ENCODE measurements at places on chromosomes 7 and 10.

- no peaks in the 10 kb centered on the region for H3K4me1 ChIP-seq
- H3K27me3 ChIP-seq: no peaks in the 10 kb centered on the region
- H3K27ac ChIP-seq: no peak overlapping the region
- no peak for DNase-seq
- H3K4me3 ChIP-seq: no peak overlapping the region
These were observed 6.5 kb downstream of the NACAD start for GRCh38 chr7:45082031-45082830.

DNA sequence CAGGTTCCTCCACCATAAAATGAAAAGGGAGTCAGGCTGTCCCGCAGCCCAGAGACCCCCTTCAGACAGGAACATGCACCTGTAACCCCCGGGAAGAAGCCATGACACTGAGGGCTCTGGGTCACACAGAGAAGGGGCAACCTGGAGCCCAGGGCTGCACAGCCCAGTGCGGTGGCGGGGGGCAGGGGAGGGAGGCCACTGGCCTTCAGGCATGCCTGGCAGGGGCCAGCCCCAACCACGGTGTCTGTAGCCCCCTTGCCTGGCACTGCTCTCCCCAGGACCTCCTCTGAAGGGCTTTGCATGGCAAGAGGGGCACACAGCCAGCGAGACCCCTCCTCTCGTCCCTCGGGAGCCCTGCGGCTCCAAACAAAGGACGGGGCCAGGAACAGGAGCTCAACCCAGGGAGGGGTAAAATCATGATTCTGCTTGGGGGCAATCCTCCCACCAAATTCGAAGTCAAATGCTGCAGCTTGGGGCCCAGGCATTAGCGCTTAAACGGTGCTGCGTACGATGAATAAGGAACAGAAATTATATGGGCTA is 235.1 kb downstream of the MAD1L1 start:
- DNase-seq: no peak
- no peaks in the 10 kb centered on the region for H3K27me3 ChIP-seq
- no peaks in the 10 kb centered on the region for H3K36me3 ChIP-seq
- no peak overlapping the region for H3K27ac ChIP-seq

- H3K27me3 ChIP-seq: no peaks in the 10 kb centered on the region
- H3K4me1 ChIP-seq: peaks cover 97% of the 10 kb centered on the region
- no peak overlapping the region for H3K4me3 ChIP-seq
- DNase-seq: peak; percentile 92
- H3K36me3 ChIP-seq: no peaks in the 10 kb centered on the region
These were observed 99.4 kb downstream of the CTBP2 start for GRCh38 chr10:125060826-125061556.

DNA sequence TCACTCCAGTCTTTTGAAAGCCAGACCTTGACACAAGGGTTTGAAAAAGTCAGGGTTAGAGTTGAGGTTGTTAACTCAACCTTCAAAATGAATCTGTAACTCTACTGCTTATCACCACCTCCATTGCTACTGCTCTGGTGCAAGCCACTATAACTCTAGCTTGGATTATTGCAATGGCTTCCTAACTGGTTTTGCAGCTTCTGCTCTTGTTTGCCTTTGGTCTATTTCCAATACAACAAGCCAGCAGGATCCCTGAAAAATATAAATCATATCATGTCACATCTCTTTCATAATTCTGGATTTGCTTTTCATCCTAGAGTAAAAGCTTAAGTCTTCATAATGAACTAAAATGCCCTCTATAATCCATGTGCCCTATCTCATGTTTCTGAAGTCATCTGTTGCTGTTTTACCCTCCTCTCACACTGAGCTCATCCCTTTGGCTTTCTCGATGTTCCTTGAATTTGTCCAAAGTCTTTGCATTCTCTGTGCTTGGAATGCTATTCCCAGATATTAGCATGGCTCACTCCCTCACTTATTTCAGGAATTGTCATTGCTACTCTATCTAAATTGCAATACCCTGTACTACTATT is 10.9 kb downstream of the TAS2R60 start:
- H3K4me1 ChIP-seq: peaks cover 35% of the 10 kb centered on the region
- no peak overlapping the region for H3K4me3 ChIP-seq
- no peaks in the 10 kb centered on the region for H3K27me3 ChIP-seq
- H3K27ac ChIP-seq: peak overlapping the region; percentile 40
- no peaks in the 10 kb centered on the region for H3K36me3 ChIP-seq

- no peaks in the 10 kb centered on the region for H3K36me3 ChIP-seq
- H3K27ac ChIP-seq: peak overlapping the region; percentile 96
- peak overlapping the region; percentile 100 for H3K4me3 ChIP-seq
- H3K27me3 ChIP-seq: no peaks in the 10 kb centered on the region
- DNase-seq: peak; percentile 67
These were observed 660 bp downstream of the VCL start for GRCh38 chr10:73998623-73998928.

DNA sequence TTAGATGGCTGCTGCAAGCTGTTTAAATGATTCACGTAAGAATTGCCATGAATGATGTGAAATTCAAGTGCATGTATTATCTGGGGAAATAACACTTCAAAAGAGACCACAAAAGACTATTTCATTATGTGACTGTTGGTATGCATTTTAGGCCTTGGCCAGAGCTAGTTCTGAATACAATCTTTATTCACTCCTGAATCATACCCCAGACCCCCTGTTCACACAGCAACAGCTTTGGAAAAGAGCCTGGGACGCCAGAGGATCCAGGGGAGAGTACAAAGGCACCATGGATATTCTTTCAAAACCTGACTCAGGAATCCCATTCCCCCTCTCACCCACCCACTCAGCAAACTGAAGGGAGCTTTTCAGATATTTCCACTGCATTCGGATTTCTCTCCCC is 377.1 kb upstream of the DPP6 start:
- no peaks in the 10 kb centered on the region for H3K36me3 ChIP-seq
- no peak for DNase-seq
- H3K27ac ChIP-seq: no peak overlapping the region
- no peaks in the 10 kb centered on the region for H3K27me3 ChIP-seq

GRCh38 chr10:129079705-129080104 is 387.3 kb upstream of the MGMT start:
- H3K27ac ChIP-seq: no peak overlapping the region
- no peak overlapping the region for H3K4me3 ChIP-seq
- no peaks in the 10 kb centered on the region for H3K27me3 ChIP-seq
- no peaks in the 10 kb centered on the region for H3K36me3 ChIP-seq
- no peak for DNase-seq
- H3K4me1 ChIP-seq: peaks cover 10% of the 10 kb centered on the region

DNA sequence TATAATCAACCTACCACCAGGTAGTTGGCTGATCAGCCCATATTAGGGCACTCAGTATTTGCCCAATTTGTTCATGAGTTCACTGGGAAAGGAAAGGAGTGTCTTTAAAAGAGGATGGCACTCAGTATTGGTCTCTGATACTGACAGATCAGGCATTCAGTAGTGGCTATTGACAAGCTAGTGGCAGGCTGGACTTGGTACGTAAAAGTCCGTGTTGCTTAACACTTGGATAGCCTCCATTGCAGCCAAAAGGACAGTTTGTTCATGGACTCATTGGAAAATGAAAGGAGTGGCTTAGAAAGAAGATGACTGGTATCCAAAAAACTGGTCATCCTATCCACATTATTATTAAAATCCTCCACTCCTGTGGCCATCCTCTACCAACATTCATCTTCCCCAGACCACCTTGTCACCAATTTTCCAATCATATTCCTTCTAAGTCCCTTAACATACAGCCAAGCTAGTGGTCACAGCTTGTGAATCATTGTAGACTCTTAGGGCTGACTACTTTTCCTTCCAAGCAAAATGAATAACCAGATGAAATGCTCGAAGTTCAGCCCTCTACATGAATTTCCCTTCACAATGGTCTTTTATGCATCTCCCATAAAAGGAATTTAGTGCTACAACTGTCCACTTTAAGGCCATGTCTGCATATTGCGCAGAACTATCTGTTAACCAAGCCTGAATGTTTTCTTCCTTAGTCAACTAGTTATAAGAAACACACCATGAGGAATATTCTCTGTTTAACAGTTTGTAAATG is 78.6 kb upstream of the MAGI2 start:
- H3K27ac ChIP-seq: no peak overlapping the region
- H3K36me3 ChIP-seq: no peaks in the 10 kb centered on the region
- no peak overlapping the region for H3K4me3 ChIP-seq
- no peaks in the 10 kb centered on the region for H3K4me1 ChIP-seq
- H3K27me3 ChIP-seq: no peaks in the 10 kb centered on the region

DNA sequence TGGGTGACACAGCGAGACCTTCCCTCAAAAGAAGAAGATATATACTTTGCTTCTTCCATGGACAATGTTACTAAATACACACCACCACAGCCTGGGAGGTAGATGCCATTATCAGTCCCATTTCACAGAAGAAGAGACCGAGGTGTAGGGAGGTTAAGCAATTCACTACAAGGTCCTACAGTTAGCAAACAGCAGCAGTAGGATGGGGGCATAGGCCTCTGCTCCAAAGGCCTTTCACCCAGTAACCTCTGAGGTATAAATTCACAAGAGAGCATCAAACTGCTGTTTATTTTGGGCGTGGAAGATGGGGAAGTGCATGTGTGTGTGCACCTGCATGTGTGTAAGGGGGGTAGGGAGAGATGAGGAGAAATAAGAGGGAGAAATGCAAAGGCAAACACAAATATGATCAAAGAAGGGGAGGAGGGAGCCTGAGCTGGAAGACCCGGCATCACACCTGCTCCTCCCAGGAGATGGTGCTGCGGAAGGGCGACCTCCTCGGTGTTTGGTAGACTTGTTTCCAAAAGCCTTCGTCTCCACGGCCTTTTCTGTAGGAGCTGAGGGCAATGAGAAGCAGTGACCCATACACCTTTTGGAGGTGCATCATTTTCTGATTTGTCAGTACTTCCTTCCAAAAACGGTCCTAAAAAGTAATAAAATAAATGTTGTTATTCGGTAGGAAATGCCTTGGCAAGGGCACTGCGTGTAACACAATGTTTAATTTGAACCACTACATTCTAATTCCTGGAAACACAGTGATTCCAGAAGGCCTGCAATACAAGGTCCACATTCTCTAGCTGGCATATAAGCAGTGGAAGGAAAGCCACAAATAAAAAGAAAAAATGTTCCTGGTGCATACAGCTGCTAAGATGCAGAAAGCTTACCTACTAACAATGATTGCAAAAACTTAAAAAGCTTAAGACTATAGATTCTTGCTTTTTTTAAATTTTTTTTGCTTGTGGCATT is 25.9 kb upstream of the ACSL5 start:
- DNase-seq: no peak
- no peak overlapping the region for H3K27ac ChIP-seq
- no peak overlapping the region for H3K4me3 ChIP-seq
- no peaks in the 10 kb centered on the region for H3K4me1 ChIP-seq
- H3K27me3 ChIP-seq: no peaks in the 10 kb centered on the region

GRCh38 chr7:44073664-44074348 is 8.4 kb upstream of the PGAM2 start:
- DNase-seq: no peak
- H3K27me3 ChIP-seq: no peaks in the 10 kb centered on the region
- peak overlapping the region; percentile 71 for H3K27ac ChIP-seq
- H3K4me1 ChIP-seq: peaks cover 41% of the 10 kb centered on the region

- no peak overlapping the region for H3K4me3 ChIP-seq
- no peak for DNase-seq
- no peaks in the 10 kb centered on the region for H3K36me3 ChIP-seq
- no peak overlapping the region for H3K27ac ChIP-seq
- H3K27me3 ChIP-seq: no peaks in the 10 kb centered on the region
These were observed 221.4 kb downstream of the ADARB2 start for GRCh38 chr10:1515780-1516491.

- no peak overlapping the region for H3K27ac ChIP-seq
- DNase-seq: no peak
- H3K36me3 ChIP-seq: no peaks in the 10 kb centered on the region
- no peaks in the 10 kb centered on the region for H3K4me1 ChIP-seq
- H3K27me3 ChIP-seq: no peaks in the 10 kb centered on the region
These were observed 18.4 kb upstream of the MACROH2A2 start for GRCh38 chr10:70034232-70034631.

DNA sequence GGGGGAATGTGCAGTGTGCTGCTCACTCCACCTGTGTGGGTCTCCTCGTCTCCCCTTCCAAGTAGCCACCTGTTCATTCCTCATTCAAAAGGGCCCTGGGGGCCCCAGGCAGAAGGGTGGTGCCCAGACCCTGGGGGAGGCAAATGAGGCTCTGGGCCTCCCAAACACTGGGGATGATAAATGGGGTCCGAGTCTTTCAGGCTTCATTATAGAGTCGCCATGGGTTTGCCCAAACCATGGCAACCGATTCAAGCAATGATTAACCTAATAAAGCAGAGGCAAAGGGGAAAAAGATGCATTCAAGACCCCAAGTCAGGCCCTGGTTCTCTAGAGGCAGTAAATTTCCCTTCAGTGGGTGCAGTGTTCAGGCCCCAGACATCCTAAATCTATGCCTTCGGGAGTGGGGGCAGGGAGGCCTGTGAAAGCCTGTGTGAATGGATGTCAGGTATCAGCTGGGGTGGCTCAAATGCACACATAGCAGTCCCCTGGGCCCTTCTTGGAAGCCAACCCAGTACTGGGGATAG is 10.4 kb downstream of the NEUROG3 start:
- H3K4me1 ChIP-seq: no peaks in the 10 kb centered on the region
- H3K27me3 ChIP-seq: peaks cover 50% of the 10 kb centered on the region
- DNase-seq: no peak
- no peaks in the 10 kb centered on the region for H3K36me3 ChIP-seq
- H3K27ac ChIP-seq: no peak overlapping the region
- H3K4me3 ChIP-seq: no peak overlapping the region

- no peaks in the 10 kb centered on the region for H3K27me3 ChIP-seq
- H3K4me1 ChIP-seq: peaks cover 12% of the 10 kb centered on the region
- DNase-seq: no peak
- H3K36me3 ChIP-seq: no peaks in the 10 kb centered on the region
- H3K4me3 ChIP-seq: no peak overlapping the region
These were observed 30.0 kb downstream of the NET1 start for GRCh38 chr10:5442065-5442989.

DNA sequence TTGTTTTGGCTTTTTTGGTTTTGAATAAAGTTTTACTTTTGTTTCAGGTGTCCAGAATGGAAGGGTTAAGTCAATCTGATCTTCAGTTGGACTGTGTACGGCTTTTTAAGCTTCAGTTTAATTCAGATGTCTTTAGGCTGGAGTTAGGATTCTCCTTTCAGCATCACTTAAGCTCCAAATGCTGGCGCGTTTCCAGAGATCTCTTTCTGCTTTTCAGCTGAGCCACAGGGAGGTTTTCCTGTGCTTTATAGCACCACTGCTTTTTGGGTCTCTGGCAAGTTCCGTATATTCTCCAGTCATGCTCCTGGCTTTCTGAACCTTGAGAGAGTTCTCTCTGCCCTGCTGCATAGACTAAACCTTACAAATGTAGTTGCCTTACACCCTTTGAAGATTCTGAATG is 60.0 kb downstream of the VTI1A start:
- H3K4me1 ChIP-seq: peaks cover 8% of the 10 kb centered on the region
- peak overlapping the region; percentile 23 for H3K27ac ChIP-seq

GRCh38 chr10:127320176-127320575 is 123.8 kb upstream of the INSYN2A start:
- no peaks in the 10 kb centered on the region for H3K36me3 ChIP-seq
- DNase-seq: no peak
- peaks cover 9% of the 10 kb centered on the region for H3K4me1 ChIP-seq
- no peaks in the 10 kb centered on the region for H3K27me3 ChIP-seq
- no peak overlapping the region for H3K27ac ChIP-seq

- H3K4me1 ChIP-seq: peaks cover 5% of the 10 kb centered on the region
- H3K27ac ChIP-seq: no peak overlapping the region
- H3K27me3 ChIP-seq: no peaks in the 10 kb centered on the region
- DNase-seq: no peak
- H3K36me3 ChIP-seq: peaks cover 3% of the 10 kb centered on the region
- no peak overlapping the region for H3K4me3 ChIP-seq
These were observed 215.1 kb upstream of the FRMD4A start for GRCh38 chr10:14545827-14546226.

Data from suprapubic skin (tissue), 4 donors.